Brain (organoid and tissue), 16 donors: ENCODE measurements at places on chromosomes 13 and 19. TPM values are rescaled to one million over a fixed set of nuclear protein-coding genes. Genes with fewer than 3 reads are reported as not detected.

Gene ZNF584
- 5.8 TPM for polyA plus RNA-seq

Gene ZNF709
- polyA plus RNA-seq, result 0.63 TPM

Gene SIGLEC14
- 0.34 TPM for polyA plus RNA-seq

Gene ANGPTL8
- polyA plus RNA-seq, result 1.1 TPM

Gene SYDE1
- 3.9 TPM for polyA plus RNA-seq

Gene MEF2B
- 22.1 TPM for polyA plus RNA-seq

Gene MAP1S
- polyA plus RNA-seq, result 102 TPM

Gene ZNF728
- polyA plus RNA-seq, result not detected

Gene FGF14
- 69.9 TPM for polyA plus RNA-seq

Gene CATSPERD
- polyA plus RNA-seq, result not detected

Gene TMC4
- 4.1 TPM for polyA plus RNA-seq

Gene SIRT6
- 39.6 TPM for polyA plus RNA-seq

Gene ZNF8
- 3.2 TPM for polyA plus RNA-seq

Gene GPC5
- polyA plus RNA-seq, result 3.1 TPM

Gene APOC4
- polyA plus RNA-seq, result not detected

Gene CRLF1
- 22.2 TPM for polyA plus RNA-seq

Gene CEACAM1
- polyA plus RNA-seq, result 1.3 TPM

Gene CYP4F22
- not detected for polyA plus RNA-seq

Gene CGB8
- polyA plus RNA-seq, result not detected

Gene FUT3
- polyA plus RNA-seq, result 0.29 TPM

Gene BEST2
- 0.20 TPM for polyA plus RNA-seq

Gene AMH
- 23.2 TPM for polyA plus RNA-seq

Gene NR2C2AP
- polyA plus RNA-seq, result 25.0 TPM

Gene MAST1
- 33.7 TPM for polyA plus RNA-seq

Gene TMEM145
- 17.6 TPM for polyA plus RNA-seq

Gene TGFBR3L
- 13.6 TPM for polyA plus RNA-seq

Gene ZNF507
- 16.7 TPM for polyA plus RNA-seq

Gene NFIX
- polyA plus RNA-seq, result 239 TPM

Gene MEIS3
- 24.5 TPM for polyA plus RNA-seq

Gene ZNF418
- polyA plus RNA-seq, result 1.5 TPM

Gene KISS1R
- 0.73 TPM for polyA plus RNA-seq

Gene RFX2
- polyA plus RNA-seq, result 29.6 TPM

Gene ZNF329
- polyA plus RNA-seq, result 6.9 TPM

Gene ZNF541
- 0.08 TPM for polyA plus RNA-seq

Gene FGF22
- 1.6 TPM for polyA plus RNA-seq

Gene PSG11
- polyA plus RNA-seq, result not detected

Gene DUXA
- not detected for polyA plus RNA-seq

Gene GRK1
- 2.5 TPM for polyA plus RNA-seq

Gene SGCG
- not detected for polyA plus RNA-seq

Gene CPAMD8
- polyA plus RNA-seq, result 4.1 TPM

Gene CTXN1
- 260 TPM for polyA plus RNA-seq

Gene KLK12
- 0.51 TPM for polyA plus RNA-seq

Gene KCNN1
- polyA plus RNA-seq, result 25.3 TPM

Gene PRR22
- 1.3 TPM for polyA plus RNA-seq

Gene PSG3
- not detected for polyA plus RNA-seq

Gene DENND1C
- 1.0 TPM for polyA plus RNA-seq

Gene PEX11G
- polyA plus RNA-seq, result 8.9 TPM

Gene CCDC61
- polyA plus RNA-seq, result 7.2 TPM

Gene ZNF846
- 5.3 TPM for polyA plus RNA-seq

Gene CCL25
- not detected for polyA plus RNA-seq

Gene CC2D1A
- polyA plus RNA-seq, result 75.2 TPM

Gene DMKN
- polyA plus RNA-seq, result 23.9 TPM

Gene NFILZ
- not detected for polyA plus RNA-seq
